ENCODE measurements at places on chromosomes 6 and 20.

- DNase-seq = no peak
These were observed 17.8 kb downstream of the MTG2 start for GRCh38 chr20:62200491-62201172.

DNA sequence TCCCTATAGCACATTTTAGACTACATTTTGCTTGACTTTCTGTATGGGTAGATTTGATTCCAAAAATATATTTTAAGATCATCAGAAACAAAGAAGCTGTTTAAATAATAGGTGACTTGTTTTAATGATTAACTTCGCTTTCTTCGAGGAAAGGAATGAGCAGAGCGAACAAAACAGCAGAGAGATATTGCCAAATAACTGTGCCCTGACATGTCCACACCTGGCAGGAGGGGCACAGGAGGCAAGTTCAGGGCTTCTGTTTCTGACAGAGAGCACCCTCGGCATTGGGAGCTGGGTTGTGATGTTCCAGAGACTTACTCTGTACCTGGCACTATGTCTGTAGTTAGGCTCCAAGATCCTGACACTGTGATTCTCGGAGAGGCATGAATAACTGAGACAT lies 155.7 kb upstream of the SASH1 start:
- DNase-seq = no peak

DNA sequence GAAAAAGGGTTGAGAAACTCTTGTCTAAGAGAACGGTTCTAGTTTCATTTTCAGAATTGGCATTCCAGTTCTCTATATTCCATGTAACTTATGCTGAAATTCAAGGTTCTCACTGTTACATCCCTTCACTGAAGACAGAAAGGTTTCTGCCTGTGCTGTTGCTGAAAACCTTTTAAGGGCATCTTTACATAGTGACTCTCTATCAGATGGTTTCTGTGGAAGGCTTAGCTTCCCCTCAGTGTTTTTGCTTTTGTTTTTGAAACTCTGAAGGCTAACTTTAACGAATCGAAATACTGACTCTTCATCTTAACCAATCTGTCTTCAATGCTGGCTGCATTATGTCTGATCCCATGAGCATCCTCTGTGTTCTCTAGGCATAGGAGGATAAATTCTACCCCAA lies 1286.2 kb upstream of the EYS start:
- no peak for DNase-seq

GRCh38 chr20:62246872-62247652 lies 8.7 kb downstream of the OSBPL2 start:
- no peak for DNase-seq

- peak; percentile 26 for DNase-seq
These were observed 5.7 kb downstream of the MRPS26 start for GRCh38 chr20:3051385-3052019.

DNA sequence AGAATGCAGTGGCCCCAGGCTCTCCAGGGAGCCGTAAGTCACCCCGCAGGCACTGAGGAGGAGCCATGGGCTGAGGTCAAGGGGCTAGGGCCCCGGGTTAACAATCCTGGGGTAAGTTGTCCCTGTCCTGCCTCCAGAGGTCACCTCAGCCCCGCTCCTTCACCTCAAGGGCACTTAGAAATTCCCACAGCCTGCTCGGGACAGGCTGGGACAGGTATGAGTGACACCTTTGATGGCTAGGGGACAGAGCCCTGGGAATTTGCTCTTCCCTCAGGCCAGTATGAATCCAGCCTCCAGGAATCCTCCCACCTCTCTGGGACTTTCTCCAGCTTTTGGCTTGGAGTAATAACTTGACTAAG lies 3.5 kb upstream of the GRM4 start:
- DNase-seq = no peak

- DNase-seq = no peak
These were observed 25.0 kb downstream of the SLC22A1 start for GRCh38 chr6:160146454-160147145.

DNA sequence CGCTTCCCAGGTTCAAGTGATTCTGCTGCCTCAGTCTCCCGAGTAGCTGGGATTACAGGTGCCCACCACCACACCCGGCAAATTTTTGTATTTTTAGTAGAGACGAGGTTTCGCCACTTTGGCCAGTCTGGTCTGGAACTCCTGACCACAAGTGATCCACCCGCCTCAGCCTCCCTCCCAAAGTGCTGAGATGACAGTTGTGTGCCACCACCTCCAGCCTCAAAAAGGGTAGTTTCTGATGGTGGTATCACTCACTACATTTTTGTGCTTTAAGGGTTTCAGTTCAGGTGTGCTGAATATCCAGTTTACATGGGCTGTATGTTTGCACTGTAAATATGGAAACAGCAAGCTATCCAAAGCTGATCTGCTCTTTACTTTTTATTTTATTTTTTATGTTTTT lies 12.1 kb upstream of the ADGRG6 start:
- no peak for DNase-seq

DNA sequence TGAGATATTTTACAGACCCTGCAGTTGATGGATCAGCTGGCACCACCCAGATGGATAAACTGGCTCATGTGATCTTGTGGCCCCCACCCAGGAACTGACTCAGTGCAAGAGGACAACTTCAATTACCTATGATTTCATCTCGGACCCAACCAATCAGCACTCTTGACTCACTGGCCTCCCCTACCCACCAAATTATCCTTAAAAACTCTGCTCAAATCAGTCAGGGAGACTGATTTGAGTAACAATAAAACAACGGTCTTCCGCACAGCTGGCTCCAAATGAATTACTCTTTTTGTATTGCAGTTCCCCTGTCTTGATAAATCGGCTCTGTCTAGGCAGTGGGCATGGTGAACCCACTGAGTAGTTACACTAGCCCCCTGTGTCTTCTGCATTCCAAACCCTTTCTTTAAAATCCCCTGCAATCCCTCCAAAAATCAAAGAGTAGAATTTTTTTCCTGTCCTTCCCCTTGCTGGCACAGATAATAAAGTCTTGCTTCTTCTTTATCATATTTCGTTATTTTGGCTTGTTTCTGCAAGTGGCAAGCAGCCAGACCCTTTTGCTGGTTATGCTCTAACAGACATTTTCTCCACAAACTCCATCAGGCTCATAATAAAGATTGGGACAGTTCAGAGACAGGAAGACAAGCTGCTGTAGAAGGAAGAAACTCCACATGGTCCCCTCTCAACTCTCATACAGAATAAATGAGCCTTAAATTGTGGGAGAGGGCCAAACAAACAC lies 48.3 kb downstream of the OR2B6 start:
- DNase-seq = no peak

DNA sequence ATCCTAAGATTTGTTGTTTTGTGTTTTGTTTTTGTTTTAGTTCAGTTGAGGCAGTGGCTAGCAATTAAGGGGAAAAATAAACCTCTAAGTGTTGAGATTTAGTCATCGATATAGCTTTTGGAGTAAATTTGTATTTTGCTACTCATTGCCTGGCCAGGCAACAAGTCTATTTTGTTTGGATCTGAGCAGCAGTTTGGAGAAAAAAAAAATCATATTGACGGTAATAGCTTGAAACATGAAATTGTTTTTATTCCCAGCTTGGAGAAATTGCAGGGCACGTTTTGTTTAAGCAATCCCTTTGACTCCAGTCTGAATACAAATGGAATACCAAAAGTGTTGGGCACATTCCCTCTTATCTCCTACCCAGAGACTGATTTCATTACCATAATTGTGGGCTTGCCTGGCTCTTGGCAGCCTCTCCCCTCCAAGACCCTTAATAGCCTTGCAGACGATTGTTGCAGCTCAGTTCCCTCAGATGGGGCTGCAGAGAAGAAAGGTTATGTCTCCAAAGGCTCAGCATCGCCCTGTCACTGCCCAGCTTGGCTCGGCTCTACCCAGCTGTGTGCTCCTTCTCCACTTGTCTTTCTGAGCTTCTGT lies 56.0 kb downstream of the ISM1 start:
- DNase-seq = no peak

- DNase-seq = peak; percentile 55
These were observed 8.3 kb downstream of the SEMG2 start for GRCh38 chr20:45229264-45230056.

DNA sequence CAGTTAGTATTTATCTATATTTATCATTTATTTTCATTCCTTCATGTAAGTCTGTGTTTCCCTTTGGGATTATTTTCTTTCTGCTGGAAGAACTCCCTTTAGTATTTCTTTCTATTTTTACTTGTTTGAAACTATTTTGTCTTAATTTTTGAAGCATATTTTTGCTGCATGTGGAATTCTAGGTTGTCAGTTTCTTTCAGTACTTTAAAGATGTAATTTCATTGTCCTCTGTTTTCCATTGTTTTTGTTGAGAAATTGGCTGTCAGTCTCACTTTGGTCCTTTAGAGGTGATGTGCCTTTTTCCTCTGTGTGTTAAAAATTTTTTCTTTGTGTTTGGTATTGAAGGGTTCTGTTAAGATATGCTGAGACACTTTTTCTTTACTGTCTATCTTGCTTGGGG lies 17.1 kb downstream of the RNF182 start:
- no peak for DNase-seq

- DNase-seq = no peak
These were observed 25.6 kb upstream of the FAM83D start for GRCh38 chr20:38900606-38901005.

GRCh38 chr6:156406099-156406498 lies 371.1 kb upstream of the ARID1B start:
- DNase-seq = no peak

DNA sequence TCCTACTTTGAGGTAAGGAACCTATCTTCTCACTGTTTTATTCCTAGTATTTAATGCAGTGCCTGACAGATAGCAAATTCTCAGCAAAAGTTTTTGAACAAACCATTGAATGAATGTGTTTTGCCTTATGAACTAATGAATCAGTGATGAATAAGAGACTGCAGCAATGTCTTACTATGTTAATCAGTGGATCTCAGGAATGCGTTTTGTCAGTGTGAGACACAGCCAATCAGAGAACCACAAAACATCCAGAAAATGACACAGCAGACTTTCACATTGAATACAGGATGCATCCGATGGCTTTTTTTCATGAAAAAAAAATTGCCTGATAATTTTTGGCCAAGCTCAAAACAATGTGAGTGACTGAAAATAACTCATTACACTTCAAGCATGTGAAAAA lies 270.5 kb downstream of the BMP2 start:
- DNase-seq = no peak

GRCh38 chr6:36376742-36377141 lies 10.7 kb downstream of the ETV7 start:
- DNase-seq = no peak

DNA sequence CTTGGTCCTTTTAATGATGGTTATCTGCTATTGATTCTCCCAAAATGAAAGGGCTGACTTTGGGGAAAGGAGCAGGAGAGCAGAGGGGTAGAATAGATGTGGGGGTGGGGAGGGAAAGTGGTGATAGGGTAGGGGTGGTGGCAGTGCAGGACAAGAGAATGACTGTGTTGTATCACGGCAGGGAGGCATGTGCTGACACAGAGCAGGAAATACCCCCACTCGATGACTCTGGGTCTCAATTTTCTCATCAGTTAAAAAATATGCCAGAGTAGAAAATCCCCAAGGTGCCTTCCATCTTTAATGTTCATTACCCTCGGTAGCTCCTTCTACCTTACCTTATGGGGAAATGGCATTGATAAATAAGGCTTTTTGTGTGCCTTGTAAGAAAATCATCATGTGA lies 79.0 kb upstream of the ATXN1 start:
- no peak for DNase-seq

DNA sequence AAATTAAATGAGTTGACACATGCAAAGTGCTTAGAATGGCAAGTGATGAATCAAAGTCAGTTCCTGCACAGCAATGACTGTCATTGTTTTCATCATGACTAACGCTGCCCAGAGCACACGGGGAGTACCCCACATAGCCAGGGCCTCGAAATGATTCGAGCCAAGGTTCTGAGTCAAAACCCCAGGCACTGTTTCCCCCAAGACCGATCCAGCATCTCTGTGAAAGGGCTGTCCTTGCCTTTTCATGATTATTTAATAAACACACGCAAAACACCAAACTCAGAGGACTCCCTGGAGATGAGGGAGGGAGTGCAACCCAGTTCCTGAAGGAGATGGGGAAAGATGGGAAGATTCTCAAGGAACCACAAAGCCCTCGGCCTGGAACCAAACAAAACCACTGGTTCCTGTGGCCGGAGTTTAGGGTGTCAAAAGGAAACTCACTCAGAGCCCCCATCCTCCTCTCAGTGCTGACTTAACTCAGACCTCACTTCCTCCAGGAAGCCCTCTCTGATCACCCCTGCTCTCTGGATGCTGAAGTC lies 3.8 kb downstream of the PREX1 start:
- DNase-seq = no peak

DNA sequence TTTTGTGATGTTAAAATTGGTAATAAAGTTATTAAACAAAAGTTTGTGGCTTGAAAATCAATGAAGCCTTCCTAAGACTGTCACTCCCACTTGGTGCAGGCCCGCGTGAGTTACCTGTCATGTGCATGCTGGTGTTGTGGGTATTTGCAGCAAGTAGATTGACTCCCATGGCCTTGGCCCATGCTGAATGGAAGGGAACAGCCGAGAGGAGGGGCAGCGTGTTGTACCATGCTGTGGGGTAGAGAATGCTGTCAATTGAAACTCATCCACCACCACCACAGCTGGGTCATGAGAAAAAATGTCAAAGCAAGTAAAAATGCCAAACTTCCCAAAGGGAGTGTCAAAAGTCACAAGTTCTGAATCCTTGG lies 12.7 kb upstream of the VNN1 start:
- DNase-seq = no peak

DNA sequence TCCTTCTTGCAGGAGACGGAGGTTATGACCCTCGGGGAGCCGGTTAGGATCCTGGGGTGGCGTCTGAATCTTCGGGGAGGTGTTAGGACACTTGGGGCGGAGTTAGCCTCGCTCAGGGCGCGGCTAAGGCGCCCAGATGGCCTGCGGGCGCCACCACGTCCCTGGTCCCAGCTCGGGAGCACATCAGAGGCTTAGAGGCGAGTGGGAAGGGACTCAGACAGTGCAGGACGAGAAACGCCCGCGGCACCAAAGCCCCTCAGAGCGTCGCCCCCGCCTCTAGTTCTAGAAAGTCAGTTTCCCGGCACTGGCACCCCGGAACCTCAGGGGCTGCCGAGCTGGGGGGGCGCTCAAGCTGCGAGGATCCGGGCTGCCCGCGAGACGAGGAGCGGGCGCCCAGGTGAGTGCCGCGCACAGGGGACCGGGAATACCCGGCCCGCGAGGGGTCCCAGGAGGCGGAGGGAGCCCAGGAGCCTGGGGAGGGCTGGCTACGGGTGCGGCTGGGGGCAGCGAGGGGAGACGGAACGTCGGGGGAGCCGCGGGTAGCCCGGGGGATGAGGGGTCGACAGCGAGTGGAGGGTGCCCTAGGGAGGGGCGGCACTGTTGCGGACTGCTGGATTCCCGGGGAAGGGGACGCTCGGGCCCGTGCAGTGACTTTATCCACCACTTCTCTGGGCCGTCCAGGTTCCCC lies at the start of gene HCK:
HCK (plus strand) TSS at position 153 of the 688 bp plus-strand sequence.
- no peak for DNase-seq

DNA sequence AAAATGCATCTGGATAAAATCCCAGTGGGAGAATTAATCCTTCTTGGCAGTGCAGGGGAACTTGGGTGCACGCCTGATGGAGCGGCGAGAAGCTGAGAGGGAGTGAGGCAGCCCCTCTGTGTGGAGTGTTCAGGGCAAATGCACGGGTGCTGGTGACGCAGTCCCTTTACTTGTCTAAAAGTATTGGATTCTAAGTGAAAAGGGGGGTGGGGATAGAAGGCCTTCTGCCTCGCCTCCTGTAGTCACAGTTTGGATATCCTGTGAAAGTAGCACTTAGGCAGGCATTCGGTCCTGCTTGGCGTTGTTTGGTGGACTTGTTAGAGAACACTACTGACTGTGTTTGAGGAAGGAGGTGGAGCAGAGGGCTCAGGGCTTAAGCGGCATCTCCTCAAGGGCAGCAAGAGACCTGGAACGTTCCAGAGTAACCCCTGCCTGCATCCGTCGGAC lies 39.3 kb downstream of the PHACTR3 start:
- no peak for DNase-seq

Measured in DND-41 (cell line).